ENCODE measurements at places on chromosomes 6 and 20.

- DNase-seq, result no peak
These were observed 87.9 kb upstream of the CDYL start for GRCh38 chr6:4687989-4688947.

- no peak for DNase-seq
These were observed 44.6 kb downstream of the NKX2-4 start for GRCh38 chr20:21352703-21353102.

DNA sequence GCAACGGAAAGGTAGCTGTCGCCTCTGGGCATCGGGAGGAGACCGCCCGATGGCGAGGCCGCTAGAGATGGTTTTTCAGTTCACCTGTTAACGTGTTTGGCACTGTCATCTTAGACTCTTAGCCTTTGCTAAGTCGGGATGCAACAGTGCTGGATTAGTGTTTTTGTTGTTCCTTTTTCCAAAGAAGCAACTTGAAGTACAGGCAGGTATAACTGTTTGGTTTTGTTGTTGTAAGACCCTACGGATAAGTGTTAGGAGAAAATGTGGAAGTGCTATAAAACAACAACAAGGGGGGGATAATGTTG, 723 bp downstream of the MANEA start:
- DNase-seq, result no peak

- DNase-seq, result no peak
These were observed 255.5 kb downstream of the CDC5L start for GRCh38 chr6:44642870-44643522.

- no peak for DNase-seq
These were observed 2.3 kb upstream of the BICRAL start for GRCh38 chr6:42779521-42779920.

GRCh38 chr20:3515379-3516170, 44.8 kb downstream of the ATRN start:
- DNase-seq, result no peak

DNA sequence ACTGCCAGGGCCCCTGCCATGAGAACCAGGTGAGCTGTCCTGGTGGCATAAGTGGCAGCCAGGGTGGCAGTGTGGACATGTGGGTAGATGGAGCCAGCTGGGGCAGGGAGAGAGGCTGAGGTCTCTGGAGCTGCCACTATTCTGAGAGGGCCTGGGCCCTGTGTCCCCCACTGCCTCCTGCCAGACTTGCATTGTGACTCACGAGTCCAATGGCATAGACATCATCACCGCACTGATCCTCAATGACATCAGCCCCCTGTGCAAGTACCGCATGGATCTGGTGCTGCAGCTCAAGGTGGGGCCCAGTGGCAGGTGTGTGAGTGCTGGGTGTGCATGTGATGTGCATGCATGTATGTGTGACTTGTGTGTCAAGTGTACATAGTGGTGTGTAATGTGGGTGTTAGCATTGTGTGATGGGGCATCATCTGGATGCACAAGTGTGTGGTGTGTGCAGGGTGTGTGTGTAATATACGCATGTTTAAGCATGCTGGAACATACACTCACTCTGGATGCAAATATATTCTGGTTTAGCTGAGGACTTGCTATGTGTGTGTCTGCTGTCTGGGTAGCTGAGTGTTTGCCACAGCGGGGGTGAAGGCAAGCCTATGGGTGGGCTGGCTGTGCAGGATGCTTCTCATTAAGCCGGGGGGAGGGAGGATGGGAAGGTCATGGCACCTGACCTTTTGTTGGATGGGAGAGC, 25.1 kb downstream of the UQCC2 start:
- no peak for DNase-seq

- DNase-seq, result no peak
These were observed 72.2 kb upstream of the NAA20 start for GRCh38 chr20:19944772-19945459.

DNA sequence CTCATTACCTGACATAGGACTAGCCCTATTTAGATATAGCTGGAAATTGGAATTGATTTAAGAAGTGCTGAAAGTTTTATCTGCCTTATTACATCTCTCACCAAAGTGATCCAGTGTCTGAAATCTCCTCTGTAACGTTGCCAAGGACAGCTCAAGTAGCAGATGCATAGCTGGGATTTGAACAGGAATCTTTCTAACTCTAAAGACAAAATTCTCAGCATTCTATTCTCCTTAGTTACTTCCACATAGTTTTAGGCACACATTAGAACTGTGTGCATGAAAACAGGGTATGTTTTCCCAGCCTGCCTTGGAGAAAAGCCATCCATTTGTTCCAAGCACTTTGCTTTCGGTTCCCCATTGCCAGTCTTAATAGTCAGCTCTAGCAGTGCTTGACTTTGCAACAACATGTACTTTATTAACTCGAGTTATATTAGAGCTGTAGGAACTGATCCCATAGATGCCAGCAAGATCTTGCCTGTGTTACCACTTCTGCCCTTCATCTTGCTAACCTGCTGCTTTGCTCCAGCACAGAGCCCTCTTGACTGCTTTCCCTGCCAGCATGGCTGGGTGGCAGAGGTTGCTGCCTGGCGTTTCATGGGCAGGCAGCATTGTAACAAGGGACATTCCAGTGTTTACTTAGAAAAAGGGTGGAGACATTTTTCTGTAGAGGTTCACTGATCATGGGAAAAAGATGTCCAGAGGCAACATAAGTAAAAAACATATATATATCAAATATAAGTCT, 56.1 kb upstream of the STMND1 start:
- no peak for DNase-seq

DNA sequence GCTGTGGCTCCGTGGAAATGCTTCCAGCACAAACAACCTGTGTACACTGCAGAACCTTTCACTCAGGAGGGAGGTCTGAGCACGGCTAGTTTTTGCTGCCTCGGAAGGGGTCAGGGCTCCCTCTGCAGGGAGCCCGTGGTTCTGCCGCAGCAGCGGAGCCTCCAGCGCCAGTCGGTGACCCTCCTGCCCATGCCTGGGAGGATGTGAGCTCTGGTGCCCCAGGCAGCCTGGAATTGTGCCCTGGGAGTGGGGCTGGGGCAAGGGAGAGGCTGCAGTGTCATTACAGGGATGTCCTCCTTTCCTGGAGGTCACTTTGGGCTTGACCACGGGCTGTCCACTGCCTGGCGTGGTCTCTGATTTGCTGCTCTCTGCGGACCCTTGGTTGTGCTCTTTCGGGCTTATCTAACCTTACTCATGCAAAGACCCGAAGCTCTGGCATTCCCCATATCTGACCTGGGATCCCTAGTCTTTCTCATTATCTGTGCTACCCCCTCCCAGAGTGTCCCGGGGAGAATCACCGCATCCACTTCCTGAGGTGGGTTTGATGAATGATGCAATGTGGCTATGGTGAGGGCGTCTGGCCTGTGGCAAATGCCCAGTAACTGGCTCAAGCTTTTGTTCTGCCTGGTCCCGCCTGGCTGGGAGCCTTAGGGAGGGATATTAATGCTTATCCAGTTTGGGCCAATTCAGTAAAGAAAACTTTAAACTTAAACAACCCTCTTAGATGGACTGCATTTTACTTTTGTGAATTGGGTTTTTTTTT, 59.6 kb upstream of the TAGAP start:
- DNase-seq, result no peak

GRCh38 chr6:136769759-136770158, 22.5 kb downstream of the MAP3K5 start:
- DNase-seq, result no peak

- DNase-seq, result no peak
These were observed 65.1 kb upstream of the ADGRG6 start for GRCh38 chr6:142236691-142237090.

GRCh38 chr6:132693478-132693877, 20.4 kb downstream of the VNN1 start:
- no peak for DNase-seq

- DNase-seq, result no peak
These were observed 3.4 kb upstream of the ZBTB46 start for GRCh38 chr20:63834491-63834880.

DNA sequence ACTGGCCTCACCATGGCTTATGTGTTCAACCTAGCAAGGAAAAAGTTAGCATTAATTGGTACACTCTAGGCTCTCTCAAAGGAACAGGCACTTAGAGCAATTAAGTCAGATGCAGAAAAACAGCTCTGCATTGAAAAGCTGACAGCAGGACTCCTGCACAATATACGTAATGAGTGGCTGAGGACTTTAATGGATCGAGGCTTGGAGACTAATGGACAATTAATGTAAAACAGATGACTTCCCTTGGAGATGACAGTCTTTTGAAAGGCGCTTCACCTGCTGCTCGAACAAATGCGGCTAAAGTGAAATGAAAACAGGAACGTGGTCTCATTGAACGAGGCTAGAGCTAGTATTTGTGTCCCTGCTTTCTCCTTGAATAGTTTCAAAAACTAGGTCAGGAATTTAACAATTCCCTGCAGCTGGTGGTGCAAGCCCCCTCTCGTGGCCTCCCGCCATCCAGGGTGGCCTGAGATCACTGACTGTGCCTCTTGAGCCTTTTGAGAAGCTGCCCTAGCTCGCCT, 137.1 kb downstream of the ELOVL4 start:
- DNase-seq, result no peak

- DNase-seq, result no peak
These were observed 325.5 kb upstream of the CITED2 start for GRCh38 chr6:139699911-139700310.

- DNase-seq, result no peak
These were observed 21.3 kb upstream of the CEP43 start for GRCh38 chr6:166977621-166978525.

DNA sequence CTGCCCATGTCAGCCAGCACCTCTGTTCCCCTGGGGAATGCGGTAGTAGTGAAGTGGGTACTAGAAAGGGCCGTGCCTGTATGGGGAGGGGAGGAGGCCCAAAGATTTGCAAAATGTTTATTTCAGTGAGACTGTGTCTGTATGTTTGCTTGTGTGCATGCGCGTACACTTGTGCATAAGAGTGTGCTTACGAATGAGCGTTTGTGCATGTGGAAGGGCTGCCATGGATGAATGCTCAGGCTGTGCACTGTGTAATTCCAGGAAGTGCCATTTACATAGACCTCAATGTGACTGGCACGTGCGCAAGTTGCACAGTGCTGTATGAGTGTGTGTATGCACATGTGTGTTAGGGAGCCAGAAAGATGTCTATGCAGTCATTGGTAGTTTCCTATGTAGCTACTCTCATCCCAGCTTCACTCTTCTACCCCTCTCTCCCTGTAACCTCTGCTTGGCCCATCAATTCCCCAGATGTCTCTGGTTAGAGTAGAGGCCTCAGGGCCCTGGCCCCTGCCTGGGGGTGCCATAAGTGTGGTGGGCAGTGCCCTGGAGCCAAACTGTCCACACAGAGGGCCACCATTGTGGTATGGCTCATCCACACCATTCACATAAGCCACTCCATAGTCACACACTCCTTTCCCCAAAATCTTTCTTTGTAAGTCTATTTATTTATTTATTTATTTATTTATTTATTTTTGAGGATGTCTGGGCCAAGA, 26.8 kb upstream of the SLC22A7 start:
- DNase-seq, result no peak

DNA sequence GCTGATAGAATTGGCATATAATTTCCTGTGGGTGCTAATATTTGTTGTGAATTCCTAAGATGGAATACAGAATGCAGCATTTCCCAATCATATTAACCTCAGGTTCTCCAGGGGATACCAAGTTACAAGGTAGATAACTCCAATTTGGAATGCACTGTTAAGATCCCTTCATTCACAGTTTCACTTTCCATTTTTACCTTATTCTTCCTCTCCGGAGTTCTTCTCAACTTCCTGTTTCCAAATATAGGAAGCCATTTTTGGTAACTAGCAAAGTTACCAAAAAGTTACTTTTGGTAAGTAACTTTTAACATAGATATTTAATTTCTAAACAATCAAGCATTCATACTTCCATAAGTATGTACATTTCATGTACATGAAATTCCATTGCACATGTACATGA, 63.5 kb upstream of the PHACTR2 start:
- DNase-seq, result no peak

DNA sequence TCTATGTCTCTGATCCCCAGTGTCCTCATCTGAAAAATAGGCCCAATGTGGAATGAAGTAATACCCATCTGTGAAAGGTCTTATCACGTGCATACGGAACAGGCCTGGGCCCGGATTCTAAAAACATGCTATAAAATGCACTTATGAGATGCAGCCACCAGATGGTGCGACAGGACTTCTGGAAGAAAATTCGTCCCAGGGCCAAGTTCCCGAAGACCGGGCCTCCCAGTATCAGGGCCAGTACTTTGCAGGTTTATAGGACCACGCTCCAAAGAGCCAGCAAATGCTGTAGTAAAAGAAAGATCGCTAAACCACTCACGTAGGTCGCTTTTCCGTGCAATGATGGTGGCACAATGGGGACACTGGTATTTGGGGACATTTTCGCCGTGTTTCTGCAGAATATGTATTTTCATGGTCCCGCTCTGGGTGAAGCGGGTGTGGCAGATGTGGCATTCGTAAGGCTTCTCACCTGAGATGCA, 10.6 kb downstream of the CTCFL start:
- no peak for DNase-seq

GRCh38 chr6:134173366-134173725, 120.9 kb upstream of the SLC2A12 start:
- no peak for DNase-seq

GRCh38 chr6:52551483-52552277, 25.2 kb downstream of the TRAM2 start:
- no peak for DNase-seq

DNA sequence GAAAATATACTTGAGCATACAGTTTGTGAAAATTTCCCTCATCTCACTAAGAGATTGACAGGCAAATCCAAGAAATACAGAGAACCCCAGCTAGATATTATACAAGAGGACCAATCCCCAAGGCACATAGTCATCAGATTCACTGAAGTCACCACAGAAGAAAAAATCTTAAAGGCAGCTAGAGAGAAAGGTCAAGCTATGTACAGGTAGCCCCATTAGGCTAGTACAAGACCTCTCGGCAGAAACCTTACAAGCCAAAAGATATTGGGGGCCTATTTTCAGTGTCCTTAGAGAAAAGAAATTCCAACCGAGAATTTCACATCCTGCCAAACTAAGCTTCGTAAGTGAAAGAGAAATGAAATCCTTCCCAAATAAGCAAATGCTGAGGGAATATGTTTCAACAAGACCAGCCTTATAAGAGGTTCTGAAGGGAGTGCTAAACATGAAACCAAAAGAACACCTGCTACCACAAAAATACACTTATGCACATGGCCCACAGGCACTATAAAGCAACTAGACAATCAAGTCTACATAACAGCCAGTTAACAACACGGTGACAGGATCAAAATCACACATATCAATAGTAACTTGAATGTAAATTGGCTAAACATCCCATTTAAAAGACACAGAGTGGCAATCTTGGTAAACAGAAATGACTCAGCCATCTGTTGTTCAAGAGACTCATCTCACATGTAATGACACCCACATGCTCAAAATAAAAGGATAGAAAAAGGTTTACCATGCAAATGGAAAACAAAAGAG, 96.3 kb downstream of the FHL5 start:
- DNase-seq, result no peak

GRCh38 chr6:144443157-144443556, 158.0 kb downstream of the UTRN start:
- no peak for DNase-seq

- DNase-seq, result no peak
These were observed 33.2 kb downstream of the VEGFA start for GRCh38 chr6:43803055-43803782.

GRCh38 chr6:135938576-135939207, 87.2 kb downstream of the PDE7B start:
- DNase-seq, result no peak

All from stimulated activated CD8-positive, alpha-beta memory T cell treated with anti-CD3 and anti-CD28 coated beads, Interleukin-15, amount 100 ng/mL, for 24 hours (primary cell).